H54 (cell line): ENCODE measurements at places on chromosomes 3 and 15.

- no peak for DNase-seq
These were observed 109.7 kb upstream of the PDZRN3 start for GRCh38 chr3:73734211-73735089.

DNA sequence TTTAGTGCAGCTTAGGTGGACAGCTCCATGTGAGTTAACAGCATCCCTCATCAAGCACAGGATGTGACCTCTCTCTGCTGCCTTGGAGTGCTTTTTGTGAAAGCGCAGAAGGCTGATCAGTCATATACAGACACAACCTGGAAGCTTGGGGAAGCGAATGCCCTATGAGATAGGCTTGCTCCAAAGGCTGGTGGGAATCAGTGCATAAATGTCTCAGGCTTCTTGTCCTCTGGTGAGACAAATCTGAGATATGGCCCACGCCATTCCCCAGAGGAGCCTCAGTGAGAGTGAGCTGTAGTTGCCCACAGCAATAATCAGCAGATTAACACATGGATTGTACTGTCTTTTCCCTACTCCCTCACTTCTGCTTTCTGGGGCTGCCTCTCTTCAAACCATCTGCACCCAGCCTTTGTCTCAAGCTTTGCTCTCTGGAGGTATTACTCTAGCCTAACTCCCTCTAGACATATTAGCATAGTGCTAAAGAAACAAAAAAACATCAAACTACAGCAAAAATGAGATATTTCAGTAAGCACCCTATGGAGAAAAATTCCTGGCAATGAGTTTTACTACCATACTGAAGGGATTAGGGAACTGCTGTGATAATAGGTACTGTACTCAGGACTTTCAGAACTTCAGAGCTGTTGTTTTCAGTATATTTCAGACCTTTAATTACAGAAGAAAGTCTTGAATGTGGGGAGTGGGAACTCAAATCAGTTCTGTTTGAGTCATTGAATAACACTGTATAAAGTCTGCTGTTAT is 113.7 kb downstream of the OXSM start:
- DNase-seq = no peak

DNA sequence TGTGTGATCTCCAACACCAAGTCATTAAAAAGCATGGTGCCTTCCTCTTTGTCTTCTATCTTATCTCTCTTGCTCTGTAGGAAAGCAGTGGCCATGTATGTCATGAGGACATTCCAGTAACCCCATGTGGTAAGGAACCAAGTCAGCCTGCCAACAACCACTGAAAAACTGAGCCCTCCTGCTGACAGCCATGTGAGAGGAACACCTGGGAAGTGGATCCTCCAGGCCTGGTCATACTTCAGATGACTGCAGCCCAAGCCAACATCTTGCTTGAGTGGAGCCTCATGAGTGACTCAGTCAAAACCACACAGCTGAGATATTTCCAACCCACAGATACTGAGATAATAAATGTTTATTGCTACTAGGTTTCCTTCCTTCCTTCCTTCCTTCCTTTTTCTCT is 597.3 kb downstream of the ZIC1 start:
- no peak for DNase-seq

- no peak for DNase-seq
These were observed 547 bp downstream of the WNT7A start for GRCh38 chr3:13879102-13879945.

- DNase-seq = no peak
These were observed 1.1 kb downstream of the PLSCR2 start for GRCh38 chr3:146468234-146468633.

DNA sequence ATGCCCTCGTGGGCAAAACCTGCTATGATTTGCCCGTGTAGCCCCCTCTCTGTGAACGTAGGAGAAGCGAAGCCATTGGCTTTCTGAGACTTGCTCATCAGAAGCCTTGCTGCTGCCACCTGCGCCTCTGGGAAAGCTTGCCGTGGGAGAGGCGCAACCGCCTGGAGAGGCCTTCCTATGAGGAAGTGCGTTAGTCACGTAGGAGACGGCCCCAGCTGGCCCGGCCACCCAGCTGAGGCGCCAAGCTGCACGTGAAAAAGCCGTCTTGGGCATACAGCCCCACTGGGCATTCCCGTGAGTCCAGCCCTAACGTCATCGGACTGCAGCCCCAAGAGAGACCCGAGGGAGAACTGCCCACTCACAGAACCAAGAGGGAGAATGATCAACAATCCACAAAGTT is 49.1 kb upstream of the TJP1 start:
- DNase-seq = no peak

GRCh38 chr15:57494581-57494980 is 97.1 kb upstream of the MYZAP start:
- DNase-seq = no peak

- no peak for DNase-seq
These were observed 72.3 kb downstream of the ZNF609 start for GRCh38 chr15:64532521-64533315.

GRCh38 chr3:188497021-188497420 is 343.1 kb downstream of the LPP start:
- DNase-seq = no peak

DNA sequence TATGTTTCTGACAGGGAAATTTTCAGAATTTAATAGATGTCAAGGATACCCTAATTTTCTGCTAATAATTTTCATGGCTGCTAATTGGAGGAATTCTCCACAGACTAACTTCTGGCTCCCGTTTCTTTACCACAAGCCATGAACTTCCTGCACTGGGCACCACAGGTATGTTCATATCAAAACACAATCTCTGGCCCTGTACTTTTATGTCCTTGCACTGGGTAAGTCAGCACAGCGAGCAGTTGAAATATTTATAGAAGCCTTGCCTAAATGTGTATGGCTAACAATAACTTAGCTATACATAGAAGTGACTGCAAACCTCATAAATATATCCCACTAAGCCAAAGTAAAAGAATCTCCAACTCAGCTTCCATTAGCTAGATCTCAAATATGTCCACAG is 246.9 kb downstream of the ZIC1 start:
- DNase-seq = no peak

- DNase-seq = no peak
These were observed 151.1 kb downstream of the PGPEP1L start for GRCh38 chr15:98856532-98856907.

- peak; percentile 26 for DNase-seq
These were observed 41.3 kb downstream of the GLDN start for GRCh38 chr15:51382787-51383186.

- DNase-seq = no peak
These were observed 31.3 kb downstream of the HOMER2 start for GRCh38 chr15:82921242-82921641.

DNA sequence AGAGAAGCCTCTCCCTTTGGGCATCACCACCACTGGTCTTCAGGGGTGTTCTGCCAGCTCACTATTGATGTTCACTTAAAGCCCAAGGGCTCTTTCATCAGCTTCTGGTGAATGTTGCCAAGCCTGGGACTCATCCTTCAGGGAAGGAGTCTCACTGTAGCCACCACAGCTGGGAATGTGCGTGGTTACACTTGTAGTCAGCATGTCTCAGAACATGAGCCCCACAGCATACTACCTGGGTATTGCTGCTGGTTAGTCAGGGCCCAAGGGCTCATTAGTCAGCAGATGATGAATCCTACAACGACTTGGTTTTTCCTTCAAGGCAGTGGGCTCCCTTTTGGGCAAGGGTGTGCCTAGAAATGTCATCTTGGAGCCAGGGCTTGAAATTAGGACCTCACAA is 412.9 kb downstream of the VGLL3 start:
- DNase-seq = no peak

DNA sequence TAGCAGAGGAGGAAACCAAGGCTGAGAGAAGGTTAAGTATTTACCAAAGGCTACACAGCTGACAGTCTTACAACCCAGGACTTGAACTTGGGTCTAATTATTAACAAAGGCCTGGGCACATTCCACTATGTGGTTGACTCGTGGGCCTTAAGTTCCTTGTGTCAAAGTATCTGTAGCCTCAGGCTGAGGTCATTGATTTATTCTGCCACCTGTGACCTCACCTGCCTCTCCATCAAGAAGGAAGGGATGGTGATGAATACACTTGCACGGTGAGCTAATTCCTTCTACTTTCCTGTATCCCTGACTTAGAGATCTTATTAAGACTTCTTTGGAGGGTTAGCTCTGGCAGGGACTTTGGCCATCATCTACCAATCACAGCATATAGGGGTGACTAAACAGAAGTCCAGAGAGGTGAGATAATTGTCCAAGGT is 19.9 kb upstream of the LRRC58 start:
- DNase-seq = no peak

DNA sequence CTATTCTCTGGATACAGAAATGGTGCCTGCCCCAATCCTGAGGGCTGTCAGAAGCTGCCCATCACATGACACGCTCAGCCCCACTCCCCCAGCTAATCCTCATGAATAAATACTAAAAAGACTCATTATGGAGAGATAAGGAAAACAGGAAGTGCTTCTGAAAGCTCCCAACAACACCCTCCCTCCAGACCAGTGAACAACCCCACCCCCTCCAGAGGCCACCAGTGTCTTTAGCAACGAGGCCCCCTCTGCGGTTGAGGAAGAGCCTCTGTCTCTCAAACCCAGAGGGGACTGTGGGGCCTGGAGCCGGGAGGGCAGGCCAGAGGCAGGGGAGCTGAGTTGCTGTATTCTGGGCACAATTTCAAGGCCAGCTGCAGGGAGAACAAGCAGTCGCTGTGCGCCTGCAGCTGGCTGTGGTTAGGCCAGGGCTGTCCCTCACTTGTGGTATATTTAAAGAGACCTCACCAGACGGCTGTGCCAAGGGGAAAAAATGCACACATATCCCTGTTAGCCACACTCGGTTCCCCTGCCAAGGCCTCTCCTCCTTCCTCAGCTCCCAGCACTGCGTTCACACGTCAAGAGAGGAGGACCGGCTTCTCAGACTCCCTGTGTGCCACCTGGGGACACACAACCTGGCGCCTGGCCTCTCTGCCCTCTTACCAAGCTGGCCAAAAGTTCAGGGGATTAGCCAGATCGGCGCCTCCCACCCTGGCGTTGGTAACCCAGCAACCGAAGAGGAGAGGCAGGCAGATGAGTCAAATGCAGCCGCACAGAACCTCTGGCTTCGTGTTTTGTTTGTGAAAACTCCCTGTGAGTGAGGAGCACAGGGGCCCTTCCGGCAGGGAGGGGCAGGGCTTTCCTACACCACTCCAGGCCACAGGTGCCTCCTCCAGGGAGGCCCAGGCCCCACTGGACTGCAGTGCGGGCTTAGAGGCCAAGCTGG is 101.2 kb upstream of the ETV5 start:
- peak; percentile 97 for DNase-seq

DNA sequence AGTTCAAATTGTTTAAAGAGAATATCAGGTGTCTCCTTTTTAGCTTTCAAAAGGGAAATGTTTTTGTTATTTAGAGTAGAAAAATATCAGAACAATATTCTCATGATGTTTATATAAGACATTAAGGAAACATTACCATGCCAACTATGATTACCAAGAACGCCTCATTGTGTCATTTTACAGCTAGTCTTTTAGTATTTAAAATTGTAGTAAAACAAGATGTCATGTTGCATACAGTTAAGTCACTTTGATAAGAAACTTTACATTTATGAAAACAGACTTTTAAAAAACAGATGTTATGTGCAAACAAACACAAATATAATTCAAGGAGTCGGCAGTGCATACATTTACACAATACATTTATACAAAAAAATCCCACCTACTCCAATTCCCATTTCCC is 4.4 kb downstream of the PLSCR4 start:
- DNase-seq = no peak

- DNase-seq = no peak
These were observed 21.2 kb upstream of the CLK3 start for GRCh38 chr15:74594455-74594854.

- DNase-seq = no peak
These were observed 7.6 kb downstream of the XCR1 start for GRCh38 chr3:46019707-46020106.

- no peak for DNase-seq
These were observed 60.9 kb downstream of the PRICKLE2 start for GRCh38 chr3:64164349-64164748.

DNA sequence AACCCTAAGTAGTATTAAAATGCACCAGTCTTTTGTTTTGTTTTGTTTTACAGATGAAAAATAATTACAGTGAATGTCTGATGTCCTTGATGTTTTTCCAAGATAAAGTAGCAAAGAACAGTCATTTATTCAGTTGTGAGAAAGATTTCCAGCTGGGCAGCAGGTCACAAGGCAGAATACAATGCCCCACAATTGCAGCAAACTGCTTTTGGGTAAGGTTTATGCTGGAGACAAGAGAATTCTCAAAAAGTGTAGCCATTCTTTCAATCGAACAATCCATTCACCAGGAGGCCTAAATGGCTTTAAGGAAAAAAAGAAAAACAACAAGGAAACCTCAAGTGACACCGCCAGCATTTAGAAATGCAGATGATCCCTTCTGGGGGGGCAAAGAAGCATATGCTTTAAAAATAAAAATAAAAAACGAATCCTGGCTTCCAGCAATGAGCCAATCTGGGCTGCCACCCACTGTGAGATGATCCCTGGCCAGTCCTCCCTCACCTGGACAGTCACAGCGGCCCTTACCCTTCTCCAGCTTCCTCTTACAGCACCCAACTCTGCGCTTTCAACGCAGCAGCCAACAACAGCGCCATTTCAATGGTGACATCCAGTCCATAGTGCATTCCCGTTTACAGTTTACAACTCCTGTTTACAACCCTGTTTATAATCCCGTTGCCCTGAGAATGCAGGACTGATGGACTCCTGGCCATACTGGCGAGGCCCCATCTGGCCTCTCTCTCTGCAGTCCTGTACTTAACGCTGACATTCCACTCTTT is 25.7 kb upstream of the WNT5A start:
- no peak for DNase-seq

- no peak for DNase-seq
These were observed 15.9 kb downstream of the RHCG start for GRCh38 chr15:89480505-89480904.

- no peak for DNase-seq
These were observed 159.4 kb downstream of the FBLN2 start for GRCh38 chr3:13708301-13708700.

DNA sequence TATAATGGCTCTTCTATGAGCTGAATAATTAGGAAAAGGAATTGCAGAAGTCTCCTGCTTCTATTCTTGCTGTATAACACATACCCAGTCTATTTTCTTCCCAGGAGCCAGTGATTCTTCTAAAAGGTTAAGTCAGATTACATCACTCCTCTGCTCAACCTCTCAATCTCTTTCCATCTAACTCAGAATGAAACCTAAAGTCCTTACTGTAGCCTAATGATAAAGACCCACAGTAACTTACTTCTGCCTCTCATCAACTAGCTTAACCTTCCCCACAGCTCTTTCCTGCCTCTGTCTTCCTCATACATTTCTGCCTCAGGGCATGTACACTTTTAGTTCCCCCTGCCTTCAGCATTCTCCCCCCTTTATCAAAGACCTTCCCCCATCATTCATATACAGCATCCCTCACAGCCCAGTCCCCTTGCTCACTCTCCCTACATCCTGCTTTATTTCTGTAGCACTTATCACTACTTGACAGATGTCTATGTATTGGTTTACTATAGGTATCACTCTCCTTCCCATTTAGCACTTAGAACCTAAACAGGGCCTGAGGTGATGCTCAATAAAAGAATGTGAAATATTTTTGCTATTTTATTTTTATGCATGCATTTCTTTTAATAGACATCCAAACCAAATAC is 28.5 kb upstream of the CMTM6 start:
- no peak for DNase-seq
